ENCODE measurements at places on chromosomes 6 and 20.

- peak; percentile 84 for DNase-seq
Observed at GRCh38 chr6:111478749-111479148, 4.3 kb downstream of the REV3L start.

GRCh38 chr6:109139109-109139508 is 43.8 kb downstream of the CEP57L1 start:
- no peak for DNase-seq

- DNase-seq, result no peak
Observed at GRCh38 chr6:134164300-134164699, 111.9 kb upstream of the SLC2A12 start.

DNA sequence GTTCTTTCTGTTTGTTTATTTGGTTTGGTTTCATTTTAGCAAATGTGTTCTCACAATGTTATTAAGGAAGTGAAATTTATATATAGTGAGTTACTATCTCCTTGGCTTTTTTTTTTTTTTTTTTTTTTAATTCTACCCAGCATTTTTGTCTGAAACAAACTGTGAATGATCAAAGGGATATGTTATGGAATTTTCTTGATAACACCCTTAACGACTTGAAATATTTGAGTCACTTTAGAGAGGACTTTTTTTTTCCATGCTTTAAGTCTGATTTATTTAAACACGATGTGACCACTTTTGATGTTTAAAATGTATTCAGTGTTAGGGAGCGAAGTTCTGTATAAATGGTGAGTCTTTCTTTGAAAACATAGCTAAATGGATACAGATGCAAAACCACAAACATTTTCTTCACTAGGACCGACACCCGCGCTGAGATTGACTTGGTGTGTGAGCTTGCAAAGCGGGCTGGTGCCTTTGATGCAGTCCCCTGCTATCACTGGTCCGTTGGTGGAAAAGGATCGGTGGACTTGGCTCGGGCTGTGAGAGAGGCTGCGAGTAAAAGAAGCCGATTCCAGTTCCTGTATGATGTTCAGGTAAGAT is 149.7 kb downstream of the MTHFD1L start:
- DNase-seq, result no peak

DNA sequence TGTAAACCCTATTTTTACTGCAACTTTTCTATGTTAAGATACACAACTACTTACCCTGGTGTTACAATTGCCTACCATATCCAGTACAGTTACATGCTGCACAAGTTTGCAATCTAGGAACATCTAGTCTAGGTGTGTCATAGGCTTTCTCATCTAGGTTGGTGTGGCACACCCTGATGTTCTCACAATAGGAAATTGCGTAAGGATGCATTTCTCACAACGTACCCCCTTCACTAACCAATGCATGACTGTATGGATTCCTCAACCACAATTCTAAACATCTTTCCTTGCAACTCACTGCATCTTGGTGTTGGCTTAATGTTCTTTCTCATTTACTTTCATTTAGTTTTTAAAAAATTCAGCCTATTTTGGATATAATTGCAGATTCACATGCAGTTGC is 31.6 kb downstream of the GJA10 start:
- no peak for DNase-seq

- peak; percentile 40 for DNase-seq
Observed at GRCh38 chr6:97705568-97705967, 422.6 kb upstream of the MMS22L start.

DNA sequence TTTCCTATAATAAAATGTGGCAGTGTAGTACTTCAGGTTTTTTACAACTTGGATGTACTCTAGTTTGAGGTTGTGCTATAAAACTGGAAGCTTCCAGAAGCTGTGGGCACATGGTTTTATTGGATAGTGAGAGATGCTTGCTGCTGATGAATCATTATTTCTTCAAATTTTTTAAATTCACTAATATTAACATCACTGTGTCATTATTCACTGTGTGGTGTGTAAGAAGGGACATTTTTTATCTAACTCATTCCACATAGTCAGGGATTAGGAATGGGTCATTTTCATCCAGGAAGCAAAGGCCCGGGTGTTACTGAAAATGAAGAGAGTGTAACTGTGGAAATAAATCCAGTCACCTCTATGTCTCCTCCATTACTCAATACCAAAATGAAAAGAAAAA is 421.0 kb downstream of the TENT5A start:
- DNase-seq, result no peak

- DNase-seq, result no peak
Observed at GRCh38 chr6:388202-388903, 3.2 kb upstream of the IRF4 start.

- DNase-seq, result no peak
Observed at GRCh38 chr6:157150076-157150475, 173.2 kb downstream of the TMEM242 start.

- no peak for DNase-seq
Observed at GRCh38 chr20:35611482-35611881, 4.1 kb upstream of the SPAG4 start.

GRCh38 chr6:162899148-162899547 is 171.4 kb downstream of the PACRG start:
- DNase-seq, result no peak

- DNase-seq, result no peak
Observed at GRCh38 chr6:6790393-6790792, 201.9 kb downstream of the LY86 start.

GRCh38 chr20:57970116-57970515 is 258.3 kb downstream of the ANKRD60 start:
- no peak for DNase-seq

DNA sequence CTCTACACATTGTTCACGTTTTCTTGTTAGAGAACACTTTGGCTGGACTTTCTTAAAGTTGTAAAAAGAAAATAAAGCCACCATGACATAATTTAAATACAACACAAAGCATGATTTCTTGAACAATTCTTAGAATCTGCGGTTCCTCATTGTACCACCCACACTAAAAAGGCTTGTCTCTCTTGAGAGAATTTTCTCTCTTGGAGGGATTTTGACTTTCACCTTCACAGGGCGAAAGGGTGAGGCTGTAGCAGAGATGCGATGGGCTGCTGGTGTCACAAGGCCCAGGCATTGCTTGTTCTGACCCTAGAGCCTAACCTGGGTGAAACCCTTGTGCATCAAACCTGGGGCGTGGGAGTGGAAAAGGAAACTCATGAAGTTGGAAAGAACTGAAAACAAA is 122.7 kb upstream of the RIPOR2 start:
- DNase-seq, result no peak

DNA sequence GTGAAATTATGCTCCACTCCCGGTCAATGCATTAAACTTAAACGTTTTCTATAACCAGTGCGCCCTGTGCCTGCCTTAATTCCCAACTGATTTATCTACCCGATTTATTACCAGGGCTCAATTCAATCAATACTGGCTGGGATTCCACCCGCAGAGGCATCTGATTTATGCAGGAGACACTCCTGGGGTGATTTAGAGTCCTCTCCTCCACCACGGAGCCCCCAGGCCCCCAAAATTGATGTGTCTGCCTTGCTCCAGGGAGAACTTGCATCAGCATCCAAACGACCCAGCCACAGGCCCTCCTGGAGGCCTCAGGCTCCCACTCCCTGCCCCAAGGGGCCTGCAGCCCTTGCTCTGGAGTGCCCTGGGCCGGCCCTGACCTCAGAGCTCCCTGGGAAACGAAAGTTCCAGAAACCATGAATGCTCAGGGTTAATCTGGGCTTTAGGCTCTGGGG is 29.5 kb downstream of the ANKRD60 start:
- no peak for DNase-seq

- no peak for DNase-seq
Observed at GRCh38 chr6:29815118-29815750, 12.4 kb upstream of the HLA-G start.

DNA sequence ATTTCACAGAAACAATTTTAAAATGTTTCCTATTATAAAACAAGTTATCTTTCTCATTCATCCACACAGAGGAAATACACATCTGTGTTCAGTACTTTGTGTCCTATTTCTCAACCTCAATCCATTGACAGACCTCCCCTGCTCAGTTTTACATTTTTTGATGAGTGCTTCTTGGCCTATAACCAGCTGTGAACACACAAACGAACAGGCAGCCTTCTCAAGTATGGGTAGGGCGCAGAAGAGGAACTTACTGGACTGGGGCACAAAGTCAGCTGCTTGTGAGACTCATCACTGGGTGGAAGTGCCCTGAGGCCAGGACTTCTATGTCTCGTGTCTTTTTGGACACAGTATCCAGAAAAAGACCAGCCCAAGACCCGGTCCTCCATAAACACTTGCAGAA is 2.8 kb downstream of the RPS6KA2 start:
- DNase-seq, result peak; percentile 47

DNA sequence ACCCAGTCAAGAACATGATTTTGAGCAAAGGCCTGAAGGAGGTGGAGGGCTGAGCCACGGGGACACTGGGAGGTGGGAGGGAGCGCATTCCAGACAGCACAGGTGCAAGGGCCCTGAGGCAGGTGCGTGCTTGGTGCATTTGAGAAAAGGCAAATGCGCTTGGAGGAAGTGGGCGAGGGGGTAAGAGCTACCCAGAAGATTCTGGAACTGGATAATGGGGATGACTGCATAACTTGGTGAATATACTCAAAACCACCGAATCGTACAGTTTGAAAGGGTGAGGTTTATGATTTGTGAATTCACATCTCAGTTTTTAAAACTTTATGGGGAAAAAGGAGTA is 9.8 kb downstream of the PREX1 start:
- no peak for DNase-seq

DNA sequence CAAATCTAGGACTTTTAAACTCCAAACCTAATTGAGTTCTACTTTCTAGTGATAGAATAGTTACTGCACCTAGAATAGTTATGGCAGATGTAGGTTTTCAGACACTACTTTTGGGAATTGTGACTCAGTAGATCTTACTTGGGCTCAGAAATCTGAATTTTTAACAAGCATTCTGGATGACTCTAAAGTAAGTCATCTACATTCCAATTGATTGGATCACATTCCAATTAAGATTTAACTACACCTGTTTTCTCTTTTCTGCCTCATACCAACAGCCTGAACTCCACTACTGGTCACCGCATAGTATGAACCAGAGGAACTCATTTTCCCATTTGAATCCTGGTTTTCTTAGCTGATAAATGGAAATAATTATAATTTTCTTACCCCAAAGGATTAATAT is 49.5 kb upstream of the TFAP2D start:
- no peak for DNase-seq

DNA sequence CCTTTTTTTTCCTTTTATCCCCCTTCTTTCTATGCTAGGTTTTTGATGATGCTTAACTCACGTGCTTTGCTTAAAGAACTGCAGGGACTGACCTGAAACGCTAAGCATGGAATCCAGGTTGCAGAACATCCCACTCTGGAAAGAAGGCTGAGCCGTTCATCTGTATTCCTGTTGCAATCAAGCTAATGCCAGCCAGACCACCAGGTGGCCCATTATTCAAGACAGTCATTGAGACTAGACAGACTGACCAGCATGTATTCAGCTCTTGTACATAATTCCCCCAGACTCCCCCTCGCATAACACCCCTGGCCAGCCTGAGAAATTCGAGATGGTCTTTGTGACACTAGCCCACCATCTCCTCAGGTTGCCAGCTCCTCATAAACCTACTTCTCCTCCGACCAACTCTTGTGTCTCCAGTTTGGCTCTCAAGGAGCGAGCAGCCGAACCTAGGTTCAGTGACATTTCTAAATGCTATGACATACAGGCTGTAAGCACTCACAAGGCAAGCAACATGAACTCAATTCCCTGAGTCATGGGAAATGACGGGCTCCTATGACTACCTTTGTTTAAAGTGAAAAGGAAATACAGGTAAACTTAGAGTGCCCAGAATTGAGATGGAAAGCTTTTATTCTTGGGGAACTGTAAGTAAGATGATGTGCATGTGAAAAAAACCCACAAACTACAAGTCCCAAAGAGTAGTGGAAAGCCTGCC is 309.3 kb upstream of the CDYL start:
- no peak for DNase-seq

- no peak for DNase-seq
Observed at GRCh38 chr6:16168121-16168520, 39.2 kb downstream of the MYLIP start.

GRCh38 chr6:144530118-144530517 is 245.0 kb downstream of the UTRN start:
- DNase-seq, result no peak

GRCh38 chr6:142296975-142297604 is 4.7 kb upstream of the ADGRG6 start:
- no peak for DNase-seq

DNA sequence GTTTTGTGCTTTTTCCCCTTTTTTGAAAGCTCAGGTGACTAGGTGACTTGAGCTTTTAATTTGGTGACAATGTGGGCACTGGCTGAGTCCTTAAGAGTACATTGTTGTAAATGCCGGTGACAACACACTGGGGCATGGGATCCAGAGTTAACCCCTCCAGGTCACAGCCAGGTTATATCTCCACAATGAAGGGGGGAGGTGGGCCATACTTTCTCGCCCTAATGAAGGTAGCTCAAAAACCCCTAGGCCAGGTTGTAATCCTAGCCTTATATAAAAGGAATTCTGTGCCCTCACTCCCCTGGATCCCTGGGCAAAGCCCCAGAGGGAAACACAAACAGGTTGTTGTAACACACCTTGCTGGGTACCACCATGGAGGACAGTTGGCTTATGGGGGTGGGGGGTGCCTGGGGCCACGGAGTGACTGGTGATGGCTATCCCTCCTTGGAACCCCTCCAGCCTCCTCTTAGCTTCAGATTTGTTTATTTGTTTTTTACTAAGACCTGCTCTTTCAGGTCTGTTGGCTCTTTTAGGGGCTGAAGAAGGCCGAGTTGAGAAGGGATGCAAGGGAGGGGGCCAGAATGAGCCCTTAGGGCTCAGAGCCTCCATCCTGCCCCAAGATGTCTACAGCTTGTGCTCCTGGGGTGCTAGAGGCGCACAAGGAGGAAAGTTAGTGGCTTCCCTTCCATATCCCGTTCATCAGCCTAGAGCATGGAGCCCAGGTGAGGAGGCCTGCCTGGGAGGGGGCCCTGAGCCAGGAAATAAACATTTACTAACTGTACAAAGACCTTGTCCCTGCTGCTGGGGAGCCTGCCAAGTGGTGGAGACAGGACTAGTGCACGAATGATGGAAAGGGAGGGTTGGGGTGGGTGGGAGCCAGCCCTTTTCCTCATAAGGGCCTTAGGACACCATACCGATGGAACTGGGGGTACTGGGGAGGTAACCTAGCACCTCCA is 2.2 kb upstream of the VEGFA start:
- no peak for DNase-seq

- DNase-seq, result peak; percentile 92
Observed at GRCh38 chr6:26270903-26271667, 93.9 kb upstream of the BTN3A2 start.
